ENCODE measurements at places on chromosomes 4 and X.
A peak's percentile ranks its signal among the peaks of the same experiment; 100 is the strongest.

DNA sequence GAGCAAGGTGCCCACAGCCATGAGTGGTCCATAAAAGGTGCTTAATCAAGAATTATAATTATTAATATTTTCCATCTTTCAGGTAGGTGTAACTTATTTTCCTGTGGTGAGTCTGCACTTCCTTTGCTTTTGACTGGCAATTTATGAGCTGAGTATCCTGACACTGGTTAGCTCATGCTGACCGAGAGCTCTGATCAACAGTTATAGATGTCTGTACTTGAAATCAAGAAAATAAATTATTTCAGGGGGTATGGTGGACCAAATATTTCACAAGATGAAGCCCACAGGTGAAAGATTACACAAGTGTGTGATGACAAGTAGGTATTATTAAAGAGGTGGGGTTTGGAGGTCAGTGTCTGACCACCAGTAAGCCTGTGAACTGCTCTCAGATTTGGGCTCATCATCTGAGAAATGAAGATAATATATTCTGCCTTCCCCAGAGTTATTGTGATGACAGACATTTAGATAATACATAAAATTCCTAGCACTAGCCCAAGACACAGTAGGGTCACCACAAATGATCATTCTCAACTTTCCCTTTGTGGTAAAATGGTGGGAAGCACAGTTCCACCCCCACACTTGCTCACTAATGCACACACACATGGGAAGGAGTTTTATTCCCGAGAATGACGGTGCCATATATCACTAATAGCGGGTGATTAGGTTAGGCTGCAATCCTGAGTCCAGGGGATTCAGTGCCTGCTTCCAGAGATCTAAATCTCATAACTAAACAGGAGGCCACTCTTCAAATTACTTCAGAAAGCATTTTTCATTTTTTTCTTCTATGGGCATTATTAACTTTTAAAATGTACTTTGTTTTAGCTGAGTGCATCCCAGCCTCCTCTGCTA, 34.0 kb upstream of the PACRGL start:
- DNase-seq, result no peak

DNA sequence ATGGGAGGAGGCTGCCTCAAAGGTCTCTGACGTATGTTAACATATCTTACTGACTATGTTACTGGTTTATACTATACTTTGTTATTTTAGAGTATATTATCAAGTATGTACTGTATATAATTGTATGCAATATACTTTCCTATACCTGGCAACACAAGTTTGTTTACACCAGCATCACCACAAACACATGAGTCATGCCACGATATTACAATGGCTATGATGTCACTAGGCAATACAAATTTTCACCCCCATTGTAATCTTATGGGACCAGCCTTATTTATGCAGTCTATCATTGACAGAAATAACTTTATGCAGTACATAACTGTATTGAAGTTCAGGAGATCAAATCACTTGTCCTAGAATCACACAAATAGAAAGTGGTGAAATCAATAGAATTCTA, 329.9 kb upstream of the SLC7A11 start:
- no peak for DNase-seq

DNA sequence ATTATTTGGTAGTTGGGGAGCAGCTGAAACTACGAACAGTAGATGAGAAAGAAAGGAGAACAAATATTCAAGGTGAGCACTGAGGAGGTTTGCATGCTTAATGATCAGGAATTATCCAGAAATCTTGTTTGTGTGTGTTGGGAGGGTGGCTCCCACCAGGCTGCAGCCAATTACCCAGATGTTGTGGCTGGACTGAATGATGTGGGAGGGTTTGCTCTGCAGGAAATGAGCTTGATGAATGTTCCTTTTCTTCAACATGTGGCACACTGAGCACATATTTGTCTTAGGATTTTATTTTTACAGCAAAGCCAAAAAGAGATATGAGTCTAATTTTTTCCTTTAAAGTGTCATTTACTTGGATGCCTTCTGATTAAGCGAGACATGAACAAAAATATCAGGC, 48.3 kb upstream of the AMOT start:
- no peak for DNase-seq

DNA sequence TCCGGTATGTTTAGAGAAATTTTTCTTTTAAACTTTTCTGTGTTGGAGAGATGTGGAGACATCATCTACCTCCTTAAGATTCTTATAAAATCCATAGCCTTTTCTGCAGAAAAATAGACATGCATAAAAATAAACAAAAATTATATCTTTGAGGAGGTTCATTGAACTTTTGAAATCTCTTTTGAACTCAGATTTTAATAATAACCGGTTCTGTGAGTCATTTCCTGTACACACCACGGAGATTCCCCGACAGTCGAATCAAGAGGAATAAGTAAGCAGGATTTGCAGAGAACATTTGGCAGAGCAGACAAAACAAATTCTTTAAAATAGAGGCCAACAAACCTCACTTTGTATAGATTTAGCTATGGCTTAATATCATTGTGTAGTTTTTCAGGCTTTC, 918.7 kb upstream of the POU3F4 start:
- peak; percentile 16 for DNase-seq

GRCh38 chrX:75887833-75888232, 102.8 kb upstream of the MAGEE2 start:
- no peak for DNase-seq

- no peak for DNase-seq
These were observed 248.9 kb upstream of the FTHL17 start for GRCh38 chrX:31320740-31321139.

Data from kidney glomerular epithelial cell (primary cell).